ENCODE measurements at places on chromosomes 16 and 17.

DNA sequence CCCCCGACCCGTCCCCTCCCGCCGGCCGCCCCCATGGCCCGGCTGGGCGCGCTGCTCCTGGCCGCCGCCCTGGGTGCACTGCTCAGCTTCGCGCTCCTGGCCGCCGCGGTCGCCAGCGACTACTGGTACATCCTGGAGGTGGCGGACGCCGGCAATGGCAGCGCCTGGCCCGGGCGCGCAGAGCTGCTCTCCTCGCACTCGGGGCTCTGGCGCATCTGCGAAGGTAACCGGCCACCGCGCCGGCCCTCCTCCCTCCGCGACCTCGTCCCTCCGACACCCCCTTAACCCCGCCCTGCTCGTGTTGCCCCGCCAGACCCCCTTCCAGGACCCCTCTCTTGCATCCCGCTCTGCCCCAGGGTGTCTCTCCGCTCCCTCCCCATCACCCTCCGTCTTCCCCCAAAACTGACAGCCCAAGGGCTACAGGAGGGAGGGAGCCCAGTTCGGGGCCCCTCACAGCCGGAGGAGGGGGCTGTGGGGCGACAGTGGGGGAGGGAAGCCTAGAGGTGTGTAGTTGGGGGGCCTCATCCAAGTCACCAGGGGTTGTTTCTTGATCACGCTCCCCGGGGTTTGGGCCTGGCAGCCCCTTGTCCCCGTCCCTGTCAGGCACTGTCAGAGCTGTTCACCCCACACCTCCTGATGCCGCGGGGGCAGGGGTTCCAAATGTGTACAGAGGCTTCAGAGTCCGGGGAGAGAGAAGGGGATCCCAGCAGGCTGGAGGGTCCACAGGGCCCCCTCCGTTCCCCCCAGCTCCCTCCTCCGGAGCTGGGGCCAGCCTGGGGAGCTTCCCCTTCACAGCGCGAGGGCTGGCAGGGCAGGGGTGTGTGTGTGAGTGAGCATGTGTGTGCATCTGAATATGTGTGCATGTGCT lies 794 bp downstream of the TMEM235 start:
- DNase-seq, result no peak

DNA sequence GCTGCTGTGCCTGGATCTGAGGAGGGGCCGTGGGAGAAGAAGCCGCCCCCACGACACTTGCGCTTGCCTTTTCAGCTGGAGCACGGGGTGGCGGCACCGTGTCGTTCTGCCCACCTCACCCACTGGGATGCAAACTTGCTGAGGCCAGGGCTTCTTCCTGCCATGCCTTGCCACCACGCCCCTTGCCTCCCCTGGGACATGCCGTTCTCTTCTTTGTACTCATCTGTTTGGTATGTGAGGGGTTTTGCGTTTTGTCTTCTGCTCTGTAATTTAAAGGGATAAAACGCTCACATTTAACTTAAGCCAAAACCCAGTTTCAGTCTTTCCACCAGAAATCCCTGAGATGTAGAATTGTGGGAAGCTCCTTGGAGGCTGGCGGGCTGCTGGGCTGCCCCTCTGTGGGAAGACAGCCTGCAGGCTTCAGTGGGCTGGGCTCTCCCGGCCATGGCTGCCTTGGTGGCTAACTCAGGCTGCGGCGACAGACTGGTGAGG lies 180.2 kb downstream of the RPTOR start:
- peak; percentile 62 for DNase-seq

DNA sequence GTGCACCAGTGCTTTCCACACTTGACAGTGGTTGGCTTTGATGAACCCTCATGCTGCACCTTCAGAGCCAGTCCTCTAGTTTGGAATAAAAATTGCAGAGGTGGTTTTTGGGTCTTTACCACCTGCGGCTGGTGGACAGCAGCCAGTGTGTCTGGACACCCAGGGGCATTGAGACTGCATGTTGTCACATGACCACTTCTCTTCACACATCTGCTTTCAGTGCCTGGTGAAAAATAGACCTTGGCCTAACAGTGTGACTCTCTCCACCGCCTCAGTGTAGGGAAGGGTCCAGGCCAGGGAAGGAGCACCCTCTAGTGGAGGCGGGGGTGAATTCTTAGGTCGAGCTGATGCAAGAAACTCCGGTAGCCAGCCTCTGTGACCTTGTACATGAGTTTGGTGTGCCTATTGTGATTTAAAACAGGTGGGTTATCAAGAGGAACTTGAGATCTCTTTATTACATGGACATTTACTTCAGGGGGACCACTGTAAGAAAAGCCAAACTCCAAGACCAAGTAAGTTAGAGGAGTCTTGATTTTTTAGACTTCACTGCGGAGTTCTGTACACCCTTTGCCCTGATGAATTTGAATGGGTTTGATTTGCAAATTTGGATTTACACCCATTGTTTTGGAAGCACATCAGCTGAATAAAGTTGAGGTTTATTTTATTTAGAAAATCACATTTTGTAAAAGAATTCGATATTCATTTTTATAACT lies 17.9 kb downstream of the GOSR2 start:
- DNase-seq, result peak; percentile 70

DNA sequence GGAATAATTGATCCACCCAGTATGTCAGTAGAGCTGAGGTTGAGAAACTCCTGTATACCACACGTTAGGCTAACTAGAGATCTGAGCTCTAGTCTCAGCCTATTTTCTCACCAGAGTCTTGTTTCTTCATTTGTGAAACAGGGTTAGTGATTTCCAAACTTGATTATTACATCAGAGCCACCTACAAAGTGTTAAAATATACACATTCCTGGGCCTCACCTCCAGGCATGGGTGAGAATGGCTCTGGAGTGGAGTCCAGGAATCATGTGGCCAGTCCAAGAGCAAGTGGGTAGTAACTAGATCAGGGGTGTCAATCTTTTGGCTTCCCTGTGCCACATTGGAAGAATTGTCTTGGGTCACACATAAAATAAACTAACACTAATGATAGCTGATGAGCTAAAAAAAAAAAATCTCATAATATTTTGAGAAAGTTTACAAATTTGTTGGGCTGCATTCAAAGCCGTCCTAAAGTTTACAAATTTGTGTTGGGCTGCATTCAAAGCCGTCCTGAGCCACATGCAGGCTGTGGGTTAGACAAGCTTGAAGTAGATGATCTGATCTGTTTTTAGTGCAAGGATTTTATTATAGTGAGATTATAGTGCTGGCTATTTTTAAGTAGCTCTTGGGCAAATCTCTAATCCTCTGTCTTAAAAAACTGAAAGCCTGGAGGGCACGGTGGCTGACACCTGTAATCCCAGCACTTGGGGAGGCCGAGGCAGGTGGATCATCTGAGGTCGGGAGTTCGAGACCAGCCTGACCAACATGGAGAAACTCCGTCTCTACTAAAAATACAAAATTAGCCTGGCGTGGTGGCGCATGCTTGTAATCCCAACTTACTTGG lies 20.4 kb downstream of the PRCD start:
- DNase-seq, result no peak

- no peak for DNase-seq
Measured at GRCh38 chr17:65495122-65496055, 66.1 kb downstream of the AXIN2 start.

GRCh38 chr16:10935226-10935915 lies 6.9 kb downstream of the DEXI start:
- DNase-seq, result no peak

DNA sequence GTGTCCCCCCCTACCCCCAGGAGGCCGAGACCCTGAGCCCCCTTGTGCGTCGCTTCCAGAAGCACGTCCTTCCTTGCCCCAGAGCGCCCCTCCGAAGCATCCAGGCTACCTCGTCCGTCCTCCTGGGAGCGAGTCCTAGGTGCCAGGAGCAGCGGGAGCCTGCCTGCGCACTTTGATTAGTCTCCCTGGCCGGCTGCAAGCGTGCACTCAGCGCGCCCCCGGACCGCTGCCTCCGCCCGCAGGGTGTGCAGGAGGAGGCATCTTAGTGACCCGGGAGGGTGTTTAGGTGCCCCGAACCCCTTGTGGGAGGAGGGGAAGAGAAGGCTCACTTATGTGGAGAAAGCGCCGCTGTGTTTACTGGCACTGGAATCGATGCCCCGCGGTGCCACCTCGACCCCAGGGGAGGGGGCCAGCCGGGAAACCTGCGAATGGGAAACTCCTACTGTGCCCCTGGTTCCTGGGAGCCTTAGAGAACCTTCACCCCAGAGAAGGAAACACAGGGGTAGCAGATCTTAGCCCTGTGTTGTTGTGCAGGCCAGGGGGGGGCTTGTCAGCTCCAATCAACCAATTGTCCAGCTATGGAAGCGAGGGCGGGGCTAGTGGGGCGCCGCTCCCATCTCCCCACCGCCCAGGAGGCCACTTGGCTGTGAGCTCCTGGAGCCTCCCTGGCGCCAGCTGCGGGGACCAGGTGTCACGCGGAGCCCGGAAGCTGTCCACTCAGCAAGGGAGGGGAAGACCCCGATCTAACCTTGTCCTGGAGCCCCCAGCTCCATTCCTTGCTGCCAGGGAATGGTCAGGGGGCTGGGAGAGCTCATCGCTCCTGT lies 922.8 kb upstream of the EEF2KMT start:
- no peak for DNase-seq

GRCh38 chr17:4490109-4490591 lies 8.5 kb upstream of the SPNS2 start:
- DNase-seq, result peak; percentile 23
